ENCODE measurements at places on chromosomes 4 and X.

DNA sequence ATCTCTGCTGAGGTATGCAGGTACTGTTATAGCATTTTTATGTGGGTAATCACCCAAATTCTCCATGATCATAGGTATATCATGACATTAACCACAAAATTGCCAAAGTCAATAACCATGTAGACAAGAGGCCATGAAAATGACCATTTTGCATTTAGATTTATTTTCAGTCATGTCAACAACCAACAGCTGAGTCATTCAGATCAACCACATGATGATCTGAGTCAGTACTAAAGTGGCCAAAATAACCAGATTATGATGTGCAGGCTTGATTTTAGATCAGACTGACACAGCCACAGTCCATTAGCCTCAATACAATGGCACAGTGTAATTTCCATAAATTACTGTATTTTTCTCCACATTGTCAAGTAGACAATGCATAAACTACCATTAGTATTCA, 240.5 kb downstream of the GRIA3 start:
- no peak for DNase-seq

GRCh38 chr4:152970102-152970820, 34.1 kb downstream of the FHDC1 start:
- DNase-seq, result no peak

DNA sequence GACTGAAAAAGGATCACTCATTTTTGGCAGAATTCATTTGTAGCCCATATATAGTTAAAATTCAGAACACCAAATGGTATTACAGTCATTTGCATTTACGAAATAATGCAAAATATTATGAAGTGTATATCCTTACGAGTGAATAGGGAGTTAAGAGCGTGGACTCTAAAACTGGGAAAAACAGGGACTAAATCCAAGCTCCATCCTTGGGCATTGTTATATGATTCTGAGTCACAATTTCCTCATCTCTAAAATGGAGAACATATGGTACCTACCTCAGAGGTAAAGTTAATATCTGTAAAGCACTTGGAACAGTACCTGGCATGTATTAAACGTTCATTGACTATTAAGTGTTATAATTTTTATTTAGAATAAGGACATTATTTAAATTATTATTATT, 106.3 kb downstream of the ZAR1 start:
- DNase-seq, result no peak

DNA sequence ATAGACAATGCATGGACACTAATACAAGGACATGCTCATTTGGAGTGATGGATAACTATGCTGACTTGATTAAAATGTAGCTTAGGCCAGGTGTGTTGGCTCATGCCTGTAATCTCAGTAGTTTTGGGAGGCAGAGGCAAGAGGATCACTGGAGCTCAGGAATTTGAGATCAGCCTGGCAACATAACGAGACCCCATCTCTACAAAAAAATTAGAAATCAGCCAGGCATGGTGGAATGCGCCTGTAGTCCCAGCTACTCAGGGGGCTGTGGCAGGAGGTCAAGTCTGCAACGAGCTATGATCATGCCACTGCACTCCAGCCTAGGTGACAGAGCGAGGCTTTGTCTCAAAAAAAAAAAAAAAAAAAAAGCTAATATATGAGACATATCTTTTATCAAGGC, 196.3 kb downstream of the FBXW7 start:
- DNase-seq, result no peak

GRCh38 chrX:139762400-139763183, 54.6 kb upstream of the MCF2 start:
- DNase-seq, result no peak

GRCh38 chrX:3177851-3178250, 136.6 kb downstream of the ARSF start:
- DNase-seq, result no peak

DNA sequence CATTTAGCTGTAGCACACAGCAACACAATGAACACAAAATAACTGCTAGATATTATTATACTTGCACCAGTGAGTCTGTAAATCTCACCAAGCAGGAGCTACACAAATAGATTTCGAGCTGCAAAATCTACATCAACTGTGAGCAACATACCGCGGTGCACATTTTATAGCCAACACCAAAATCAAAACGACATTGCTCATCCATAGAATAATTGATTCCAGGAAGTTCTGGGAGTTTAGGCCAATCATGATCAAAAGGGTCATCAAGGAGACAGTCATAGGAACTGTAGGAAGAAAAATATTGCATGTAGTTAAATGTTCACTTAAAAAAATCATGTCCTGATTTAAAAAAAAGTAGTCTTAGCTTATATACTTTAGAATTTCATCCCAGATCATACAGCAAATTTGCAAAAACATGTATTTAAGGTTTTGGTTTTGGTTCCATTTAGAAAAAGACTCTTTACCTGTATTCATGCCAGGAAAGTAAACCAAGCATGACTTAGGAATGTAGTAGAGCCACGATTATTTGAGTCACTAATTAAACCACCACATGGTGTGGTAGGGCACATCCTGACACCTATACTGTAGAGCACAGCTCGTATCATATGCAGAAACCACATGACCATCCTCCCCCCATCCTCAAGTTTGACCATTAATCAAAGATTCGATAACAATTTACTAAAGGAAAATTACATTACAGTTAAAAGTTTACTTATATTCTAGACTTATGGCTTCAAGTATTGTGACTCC, 250.4 kb downstream of the ADAMTS3 start:
- no peak for DNase-seq

- no peak for DNase-seq
Measured at GRCh38 chr4:184019076-184019475, 114.0 kb downstream of the STOX2 start.

Data from NCI-H1105 (cell line).